ENCODE measurements at places on chromosomes 12 and 14. TPM values are rescaled to one million over a fixed set of nuclear protein-coding genes. Genes with fewer than 3 reads are reported as not detected.

GRCh38 chr14:63712123-63712522 is 15.7 kb downstream of the SGPP1 start:
- DNase-seq = no peak

DNA sequence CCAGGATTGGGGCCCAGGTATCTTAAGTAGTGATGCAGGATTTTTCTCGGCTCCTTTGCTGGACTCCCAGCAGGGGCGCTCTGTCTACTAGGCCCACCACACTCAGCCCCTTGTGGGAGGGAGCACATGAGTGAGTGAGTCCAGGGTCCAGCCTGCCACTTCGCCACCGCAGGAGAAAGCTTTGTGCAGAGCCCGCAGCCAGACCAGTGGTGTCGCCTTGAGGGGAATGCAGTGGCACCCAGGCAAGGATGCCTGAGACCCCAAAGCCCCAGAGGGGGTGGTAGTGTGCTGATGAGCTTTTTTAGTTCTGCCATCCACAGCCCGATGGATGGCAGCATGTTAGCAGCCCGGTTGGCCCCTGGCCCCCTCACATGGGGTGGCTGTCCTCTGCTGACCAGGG is 5.4 kb upstream of the MRPS35 start:
- no peak for DNase-seq

DNA sequence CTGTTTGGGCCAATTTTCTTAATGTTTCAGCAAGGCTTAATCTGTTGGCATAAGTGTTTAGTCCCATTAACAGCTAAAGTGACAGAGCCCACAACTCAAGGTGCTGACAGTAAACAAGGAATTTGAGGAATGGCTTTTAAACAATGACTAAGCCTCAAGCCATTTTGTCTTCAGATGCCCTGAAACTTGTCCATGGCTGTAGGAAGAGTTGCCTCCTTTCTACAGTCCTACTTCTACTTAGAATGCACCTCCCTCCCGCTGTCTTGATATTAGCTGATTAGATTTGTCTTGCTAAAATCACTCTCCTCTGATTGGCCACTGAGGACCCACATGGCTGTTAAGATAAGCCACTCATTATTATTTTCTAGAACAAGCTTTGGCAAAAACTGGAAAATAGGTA is 188.4 kb upstream of the OTX2 start:
- no peak for DNase-seq

DNA sequence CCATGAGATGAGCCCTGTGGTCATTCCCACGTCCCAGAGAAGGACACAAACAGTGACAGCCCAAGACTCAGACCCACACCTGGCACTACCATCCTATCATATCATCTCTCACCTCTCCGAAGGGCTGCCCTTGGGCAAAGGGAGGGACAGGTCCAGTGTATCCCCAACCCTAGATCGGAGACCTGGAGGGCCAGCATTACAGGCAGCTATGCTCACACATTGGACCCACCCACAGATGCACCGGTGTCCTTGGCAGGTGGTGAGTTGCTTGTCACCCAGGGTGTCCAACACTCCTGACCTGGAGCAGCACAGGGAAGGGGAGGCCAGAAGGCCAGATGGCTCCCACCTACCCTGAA is 117.4 kb downstream of the DICER1 start:
- no peak for DNase-seq

DNA sequence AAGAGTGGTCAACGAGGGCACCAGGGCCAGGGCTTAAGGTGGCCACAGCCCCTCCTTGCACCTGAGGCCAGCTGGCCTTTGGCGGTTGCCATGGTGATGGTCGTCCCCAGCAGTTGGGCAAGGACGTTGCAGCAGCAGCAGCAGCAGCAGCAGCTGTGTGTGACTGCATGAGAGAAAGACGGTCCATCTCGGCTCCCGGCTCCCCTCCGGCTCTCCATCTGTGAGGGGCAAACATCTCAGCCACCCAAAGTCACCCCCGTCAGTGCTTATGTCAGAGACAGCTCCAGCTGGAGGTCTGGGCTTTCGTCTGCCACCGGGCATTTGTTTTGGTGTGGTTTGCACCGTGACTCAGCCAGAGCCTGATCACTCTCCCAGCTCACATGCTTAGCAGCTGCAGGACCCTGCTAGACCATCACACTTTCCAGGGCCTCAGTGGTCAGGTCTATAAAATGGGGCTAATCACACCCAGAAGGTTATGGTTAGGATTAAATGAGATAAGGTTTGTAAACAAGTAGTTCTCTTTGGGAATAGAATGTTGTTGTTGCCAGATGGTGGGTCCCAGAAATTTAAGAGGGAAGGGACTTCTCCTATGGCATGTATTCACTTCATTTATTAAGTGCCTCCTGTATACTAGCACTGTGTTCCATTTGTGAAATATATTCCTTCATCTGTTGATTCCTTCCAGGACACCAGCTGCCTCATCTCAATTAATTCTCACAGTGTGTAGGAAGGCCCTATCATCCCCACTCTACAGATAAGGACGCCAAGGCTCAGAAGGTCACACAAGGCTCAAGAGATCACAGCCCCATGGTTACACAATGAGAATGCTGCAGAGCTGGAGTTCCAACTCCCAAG is 212.6 kb upstream of the LHX5 start:
- DNase-seq = no peak

DNA sequence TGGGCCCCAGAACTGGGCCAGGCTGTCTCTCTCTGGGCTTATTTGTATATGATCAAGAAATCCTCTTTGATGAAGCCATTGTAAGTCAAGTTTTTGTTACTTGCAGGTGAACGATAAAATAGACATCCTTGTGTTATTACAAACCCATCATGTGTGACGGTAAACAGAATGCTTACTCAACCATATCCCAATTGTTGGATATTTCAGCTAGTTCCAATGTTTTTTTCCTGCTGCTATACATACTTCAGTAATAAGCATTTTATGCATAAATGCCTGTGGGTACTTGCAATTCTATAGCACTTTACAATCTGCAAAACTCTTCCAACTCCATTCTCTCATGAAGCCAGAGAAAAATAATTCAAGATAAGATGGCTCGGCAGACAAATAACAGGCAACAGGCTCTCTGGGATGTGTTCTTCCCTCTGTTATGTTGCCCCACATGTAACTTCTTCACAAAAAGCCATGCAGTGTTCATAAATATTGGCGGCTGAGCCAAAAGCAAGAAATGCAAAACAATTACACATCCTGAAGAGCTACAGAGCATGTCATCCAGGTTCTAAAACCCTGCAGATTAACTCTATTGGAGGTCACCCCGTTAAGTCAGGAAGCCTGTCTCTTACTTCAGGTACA is 69.5 kb downstream of the CLMN start:
- DNase-seq = no peak

- DNase-seq = no peak
Observed at GRCh38 chr14:35068238-35069012, 22.4 kb downstream of the FAM177A1 start.

DNA sequence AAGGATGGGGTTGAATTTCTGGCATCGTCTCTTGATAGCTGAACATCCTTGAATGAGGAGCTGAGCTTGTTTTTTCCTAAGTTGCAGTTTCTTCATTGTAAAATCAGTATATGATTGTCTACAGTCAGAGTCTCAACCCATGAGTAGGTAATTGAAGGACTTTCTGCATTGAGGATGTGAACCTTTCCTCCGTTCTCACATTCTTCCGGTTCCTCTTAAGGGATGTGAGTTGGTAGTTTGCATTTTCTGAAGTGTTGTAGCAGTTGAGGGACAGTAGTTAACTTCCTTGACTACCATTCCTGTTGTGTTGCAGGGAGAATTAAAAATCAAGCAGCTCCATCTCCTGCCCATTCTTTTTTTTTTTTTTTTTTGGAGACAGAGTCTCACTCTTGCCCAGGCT is 19.1 kb downstream of the TPCN1 start:
- no peak for DNase-seq

DNA sequence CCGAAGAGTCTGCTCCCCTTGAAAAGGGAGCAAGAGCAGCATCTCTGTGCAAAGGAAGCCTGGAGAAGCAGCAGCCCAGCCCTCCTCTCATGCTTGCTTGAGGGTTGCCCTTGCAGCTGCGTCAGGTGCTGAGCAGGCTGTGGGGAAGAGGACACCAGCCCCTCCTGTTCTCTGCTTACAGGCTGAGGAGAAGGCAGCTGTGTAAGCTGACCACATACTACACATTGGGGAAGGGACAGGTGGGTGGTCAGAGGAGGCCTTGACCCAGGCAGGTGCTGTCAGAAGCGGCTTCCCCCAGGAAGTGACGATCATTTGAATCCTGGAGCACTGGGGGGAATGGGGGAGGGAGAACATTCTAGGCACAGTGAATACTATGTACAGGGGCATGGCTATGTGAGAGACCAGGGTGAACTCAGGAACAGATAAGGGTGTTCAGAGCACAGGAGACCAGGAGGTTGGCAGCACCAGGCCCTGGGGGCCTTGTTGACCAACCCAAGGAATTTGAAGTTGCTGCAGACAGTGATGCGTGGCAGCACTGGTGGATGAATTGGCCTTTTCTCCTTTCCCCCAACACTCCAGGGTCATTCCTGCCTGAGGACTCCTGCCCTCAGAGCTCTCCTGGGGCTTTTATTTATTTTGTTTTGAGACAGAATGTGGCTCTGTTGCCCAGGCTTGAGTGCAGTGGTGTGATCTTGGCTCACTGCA is 2.7 kb upstream of the KLC1 start:
- DNase-seq = no peak

GRCh38 chr12:57051011-57051410 is 1.1 kb upstream of the MYO1A start:
- no peak for DNase-seq

DNA sequence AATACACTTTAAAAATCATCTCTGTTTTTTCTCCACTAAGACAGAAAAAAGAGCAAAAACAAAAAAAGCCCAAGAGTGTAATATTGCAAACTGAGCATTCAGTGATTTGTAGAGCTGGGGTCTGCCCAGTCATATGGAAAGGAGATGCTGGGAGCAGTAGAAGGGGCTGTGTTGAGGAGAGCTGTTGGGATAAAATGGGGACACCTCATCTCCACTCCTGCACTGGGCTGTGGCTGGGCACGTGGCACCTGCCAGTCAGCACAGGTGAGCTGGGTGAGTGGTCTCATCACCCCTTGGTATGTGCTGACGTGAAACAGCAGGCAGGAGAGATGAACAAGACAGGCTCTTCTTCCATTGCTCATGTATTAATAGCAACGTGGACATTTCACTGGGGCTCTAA is 217.4 kb downstream of the C12orf42 start:
- DNase-seq = no peak

DNA sequence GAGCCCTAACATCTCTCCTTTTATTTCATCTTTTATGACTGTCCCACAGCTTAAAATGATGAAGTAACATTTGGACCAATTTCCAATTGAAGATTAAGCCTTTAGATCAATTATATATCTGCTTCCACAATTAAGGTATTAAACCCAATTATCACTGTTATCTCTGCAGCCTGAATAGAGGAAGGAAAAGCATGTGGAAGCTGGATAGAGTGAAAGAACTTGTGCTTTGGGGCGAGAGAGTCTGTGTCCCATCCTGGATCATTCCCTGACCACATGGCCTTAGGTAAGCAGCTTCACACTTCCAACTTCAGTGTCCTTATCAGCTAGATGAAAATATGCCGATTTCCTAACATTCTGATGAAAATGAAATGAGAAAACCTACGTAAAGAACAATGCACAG is 61.4 kb upstream of the TSPAN8 start:
- DNase-seq = no peak

DNA sequence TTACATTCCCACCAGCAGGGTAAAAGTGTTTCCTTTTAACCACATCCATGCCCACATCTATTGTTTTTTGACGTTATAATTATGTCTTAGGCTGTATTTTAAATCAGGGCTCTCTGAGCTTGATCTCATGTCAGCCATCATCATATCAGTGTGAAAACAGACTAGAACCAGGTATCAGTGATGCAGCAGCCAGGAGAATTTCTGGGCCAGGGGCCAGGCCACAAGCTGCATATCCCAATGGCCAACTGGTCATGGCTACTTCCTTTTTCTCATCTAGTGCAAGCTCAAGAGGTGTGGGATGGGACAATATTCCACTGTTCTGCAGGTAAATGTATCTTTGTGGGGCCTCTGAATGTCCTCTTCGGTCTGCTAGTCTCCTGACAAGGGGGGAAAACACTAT is 125.1 kb downstream of the CRADD start:
- DNase-seq = no peak

- DNase-seq = no peak
Observed at GRCh38 chr12:4153343-4153892, 120.1 kb upstream of the CCND2 start.

DNA sequence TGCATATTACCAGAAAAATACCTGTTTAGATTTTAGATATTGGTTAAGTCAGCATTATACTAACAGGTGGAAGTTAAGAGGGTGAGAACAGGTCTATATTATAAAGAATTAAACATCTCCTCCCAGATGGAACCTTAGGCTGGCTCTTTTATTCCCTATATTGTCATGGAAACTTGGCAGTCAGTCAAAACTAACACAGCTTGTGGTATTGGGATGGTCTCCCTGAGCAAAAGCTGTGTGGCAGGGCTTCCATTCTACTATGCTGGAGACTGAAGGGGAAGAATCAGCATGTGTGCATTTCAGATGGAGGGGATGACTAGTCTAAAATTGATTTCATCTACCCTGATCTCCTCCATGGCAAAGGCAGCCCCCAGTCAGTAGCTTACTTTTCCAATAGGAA is 66.7 kb downstream of the SMOC1 start:
- DNase-seq = no peak

- peak; percentile 88 for DNase-seq
Observed at GRCh38 chr14:68232300-68233055, 412.9 kb downstream of the RAD51B start.

DNA sequence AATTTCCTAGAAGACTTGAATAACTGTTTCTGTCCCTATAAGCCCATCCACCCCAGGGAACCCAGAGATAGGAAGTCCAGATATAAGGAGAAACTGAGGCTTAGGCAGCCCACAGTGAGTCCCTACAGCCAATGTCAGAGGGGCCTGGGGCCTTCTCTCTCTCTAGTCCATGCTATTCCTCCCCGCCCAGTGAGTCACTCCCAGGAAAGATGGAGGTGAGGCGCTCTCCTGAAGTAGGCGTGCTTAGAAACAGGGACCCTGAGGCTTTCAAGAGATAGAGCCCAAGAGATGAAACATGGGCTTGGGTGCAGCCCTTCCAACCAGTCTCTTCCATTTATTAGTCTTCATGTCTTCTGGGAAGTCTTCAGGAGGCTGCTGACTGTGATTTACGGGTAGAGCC is 2.3 kb upstream of the SMUG1 start:
- DNase-seq = no peak

DNA sequence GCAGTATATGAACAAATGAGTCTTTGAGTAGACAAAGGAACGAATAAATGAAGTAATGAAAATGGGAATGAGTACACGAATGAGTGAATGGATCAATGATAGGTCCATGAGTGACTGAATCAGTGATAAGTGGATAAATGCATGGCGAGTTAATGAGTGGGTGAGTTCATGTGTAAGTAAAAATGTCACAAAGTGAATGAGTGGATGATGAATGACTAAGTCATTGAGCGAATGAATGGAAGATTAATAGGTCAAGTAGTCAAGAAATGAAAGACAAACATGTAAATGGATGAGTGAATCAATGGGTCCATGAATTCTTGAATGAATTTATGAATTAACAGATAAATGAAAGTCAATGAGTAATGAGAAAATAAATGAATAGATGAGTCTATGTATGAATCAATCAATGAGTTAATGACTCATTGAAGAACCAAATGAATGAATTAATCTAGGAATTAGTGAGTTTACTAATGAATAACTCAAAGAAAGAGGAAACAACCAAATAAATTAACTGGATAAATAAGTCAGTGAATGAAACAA is 97.3 kb upstream of the RTL1 start:
- no peak for DNase-seq

Gene STYK1
- 0.85 TPM for polyA plus RNA-seq

Gene ITGA5
- polyA plus RNA-seq = 62.2 TPM

Gene GLT8D2
- 37.4 TPM for polyA plus RNA-seq

Gene SLC38A1
- 24.6 TPM for polyA plus RNA-seq

Gene NRL
- 1.3 TPM for polyA plus RNA-seq

Gene BICDL1
- polyA plus RNA-seq = 1.6 TPM

Gene PTHLH
- polyA plus RNA-seq = 4.4 TPM
